ENCODE measurements at places on chromosomes 16 and 17.

- DNase-seq, result no peak
Observed at GRCh38 chr16:80283466-80284392, 257.1 kb upstream of the DYNLRB2 start.

DNA sequence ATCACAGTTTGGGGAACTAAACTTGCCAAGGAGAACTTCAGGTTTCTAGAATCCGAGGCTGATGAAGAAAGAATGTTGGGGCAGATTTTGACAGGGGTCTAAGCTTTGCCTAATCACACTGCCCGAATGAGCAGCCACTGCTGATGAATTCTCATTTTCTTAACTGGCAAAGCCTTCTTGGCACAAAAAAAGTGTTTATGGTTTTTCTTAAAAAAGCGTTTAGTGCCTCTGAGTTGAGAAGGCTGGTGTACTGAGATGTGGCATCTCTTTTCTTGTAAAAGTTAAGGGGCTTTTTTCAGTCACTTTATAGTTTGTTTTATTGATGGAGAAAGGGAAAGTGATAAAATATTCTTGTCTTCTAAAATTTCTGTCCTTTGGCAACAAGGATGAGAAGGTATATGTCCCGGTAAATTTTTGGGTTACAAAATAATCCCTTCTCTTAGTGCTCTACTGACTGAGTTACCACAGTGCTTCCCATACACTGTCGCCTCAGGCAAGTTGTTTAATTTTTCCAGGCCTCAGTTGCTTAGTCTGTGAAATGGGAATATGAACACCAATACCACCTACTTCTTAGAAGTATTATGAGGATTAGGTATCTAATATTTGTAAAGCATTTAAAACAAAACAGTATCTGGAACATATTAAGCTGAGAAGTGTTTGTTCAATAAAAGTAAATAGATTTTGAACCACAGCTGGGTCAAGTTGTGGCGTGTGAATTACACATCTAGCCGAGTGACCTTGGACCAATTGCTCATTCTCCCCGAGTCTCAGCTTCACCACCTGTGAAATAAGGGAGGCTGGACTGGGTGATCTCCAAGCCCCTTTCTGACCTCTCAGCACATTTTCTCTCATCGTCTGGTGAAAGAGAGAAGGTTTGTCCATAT, 320.8 kb downstream of the HAPSTR1 start:
- no peak for DNase-seq

DNA sequence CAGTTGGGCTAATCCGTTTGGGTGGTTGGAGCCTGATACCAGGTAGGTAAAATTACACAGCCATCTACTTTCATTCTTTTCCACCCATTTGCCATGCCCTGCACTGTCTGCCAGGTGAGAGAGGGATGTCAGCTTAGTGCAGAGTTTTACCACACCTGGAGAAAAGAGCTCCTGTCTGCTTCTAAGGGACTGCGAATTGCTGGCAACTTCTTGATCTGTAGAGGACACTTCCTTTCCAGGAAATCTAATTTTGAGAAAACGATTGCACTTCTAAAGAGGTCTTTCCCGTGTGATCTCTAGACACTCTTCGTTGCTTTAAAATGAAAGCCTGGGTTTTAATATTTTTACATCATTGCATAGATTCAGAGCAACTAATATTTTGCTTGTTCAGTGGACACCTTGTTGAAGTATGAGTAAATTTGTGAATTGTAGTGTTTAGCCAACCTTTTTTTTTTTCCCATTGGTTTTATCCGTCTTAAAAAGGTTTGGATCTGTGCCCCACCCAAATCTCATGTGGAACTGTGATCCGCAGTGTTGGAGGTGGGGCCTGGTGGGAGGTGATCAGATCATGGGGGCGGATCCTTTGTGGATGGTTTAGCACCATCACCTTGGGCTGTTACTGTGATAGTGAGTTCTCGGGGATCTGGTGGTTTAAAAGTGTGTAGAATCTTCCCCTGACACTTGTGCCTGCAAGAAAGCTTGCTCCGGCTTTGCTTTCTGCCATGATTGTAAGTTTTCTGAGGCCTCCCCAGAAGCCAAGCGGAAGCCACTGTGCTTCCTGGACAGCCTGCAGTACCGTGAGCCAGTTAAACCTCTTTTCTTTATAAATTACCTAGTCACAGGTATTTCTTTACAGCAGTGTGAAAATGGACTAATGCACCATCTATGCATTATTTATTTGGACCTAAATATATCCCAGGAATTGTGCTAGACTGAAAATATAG, 104.6 kb downstream of the PRKCA start:
- no peak for DNase-seq

DNA sequence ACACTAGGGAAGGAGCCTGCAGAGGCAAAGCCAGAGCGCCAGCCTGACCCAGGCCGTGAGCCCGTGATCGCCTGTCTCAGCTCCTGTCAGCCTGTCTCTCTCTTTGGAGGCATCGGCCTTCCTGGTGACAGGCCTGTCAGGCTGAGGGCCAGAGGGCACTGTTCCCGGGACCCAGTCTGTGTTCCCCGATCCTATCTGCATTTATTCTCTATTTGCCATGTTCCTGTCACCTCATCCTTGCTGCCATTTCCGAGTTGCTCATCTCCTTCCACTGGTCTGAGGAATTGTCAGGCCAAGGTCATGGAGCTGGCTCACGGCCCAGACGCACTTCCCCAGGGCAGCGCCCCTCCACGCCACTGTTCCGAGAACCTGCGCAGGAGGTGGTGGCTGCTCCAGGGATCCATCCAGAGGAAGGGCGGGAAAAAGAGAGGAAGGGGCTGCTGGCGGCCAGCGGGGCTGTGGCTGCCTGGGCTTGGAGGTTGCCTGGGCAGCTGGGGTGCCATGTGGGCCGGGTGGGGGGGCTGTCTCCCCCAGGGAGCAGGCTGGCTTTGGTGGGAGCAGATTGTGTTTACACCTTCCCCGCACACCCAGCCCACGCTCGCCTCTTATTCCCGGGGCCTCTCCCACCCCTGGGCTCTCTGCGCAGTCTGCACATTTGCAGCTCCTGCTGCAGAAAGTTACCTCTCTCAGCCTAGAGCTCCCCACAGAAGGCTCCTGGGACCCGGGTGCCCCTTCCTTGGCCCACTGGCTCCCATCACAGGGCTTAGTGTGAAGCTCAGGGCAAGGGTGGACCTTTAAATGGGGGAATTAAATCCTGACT, 4.9 kb downstream of the PRCD start:
- no peak for DNase-seq

DNA sequence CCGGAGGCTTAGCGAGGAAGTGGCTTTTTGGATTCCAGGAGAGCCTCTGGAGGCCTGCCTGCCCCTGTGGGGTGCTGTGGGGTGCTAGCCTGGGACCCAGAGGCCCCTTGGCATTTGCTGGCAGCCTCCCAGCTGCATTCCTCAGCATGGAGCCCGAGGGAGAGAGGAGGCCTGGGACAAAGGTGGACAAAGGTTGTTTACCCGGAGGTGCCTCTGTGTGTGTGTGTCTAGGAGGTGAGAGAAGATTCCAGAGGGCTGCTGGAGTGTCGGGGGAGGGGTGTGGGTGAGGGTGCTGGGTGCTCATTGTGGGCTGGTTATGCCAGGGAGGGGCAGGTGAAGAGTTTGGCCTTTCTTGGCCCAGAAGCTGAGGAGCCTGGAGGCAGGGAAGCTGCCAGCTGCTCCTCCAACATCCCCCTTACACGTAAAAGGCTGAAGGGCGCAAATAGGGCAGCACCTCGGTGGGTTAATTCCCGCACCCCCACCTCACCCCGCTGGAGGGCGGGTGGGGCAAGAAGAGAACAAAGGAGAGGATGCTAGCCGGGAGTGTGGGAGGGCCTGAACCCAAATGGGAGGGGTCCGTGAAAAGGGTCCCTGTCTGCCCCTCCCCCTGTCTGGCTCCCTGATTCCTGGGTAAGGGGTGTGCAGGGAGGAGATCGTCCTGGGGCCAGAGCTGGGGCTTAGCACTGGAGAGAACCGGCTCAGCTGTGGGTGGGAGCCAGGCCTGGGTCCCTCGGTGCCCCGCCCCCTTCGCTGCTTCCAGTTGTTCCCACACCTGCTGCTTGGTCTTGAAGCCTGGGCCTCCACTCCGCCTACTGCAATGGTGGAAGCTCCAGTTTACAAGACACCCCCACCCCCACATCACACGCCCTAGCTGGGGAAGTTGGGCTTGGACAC, 9.9 kb downstream of the HEXIM2 start:
- DNase-seq, result no peak

- DNase-seq, result no peak
Observed at GRCh38 chr17:79023180-79023705, 726 bp upstream of the C1QTNF1 start.

DNA sequence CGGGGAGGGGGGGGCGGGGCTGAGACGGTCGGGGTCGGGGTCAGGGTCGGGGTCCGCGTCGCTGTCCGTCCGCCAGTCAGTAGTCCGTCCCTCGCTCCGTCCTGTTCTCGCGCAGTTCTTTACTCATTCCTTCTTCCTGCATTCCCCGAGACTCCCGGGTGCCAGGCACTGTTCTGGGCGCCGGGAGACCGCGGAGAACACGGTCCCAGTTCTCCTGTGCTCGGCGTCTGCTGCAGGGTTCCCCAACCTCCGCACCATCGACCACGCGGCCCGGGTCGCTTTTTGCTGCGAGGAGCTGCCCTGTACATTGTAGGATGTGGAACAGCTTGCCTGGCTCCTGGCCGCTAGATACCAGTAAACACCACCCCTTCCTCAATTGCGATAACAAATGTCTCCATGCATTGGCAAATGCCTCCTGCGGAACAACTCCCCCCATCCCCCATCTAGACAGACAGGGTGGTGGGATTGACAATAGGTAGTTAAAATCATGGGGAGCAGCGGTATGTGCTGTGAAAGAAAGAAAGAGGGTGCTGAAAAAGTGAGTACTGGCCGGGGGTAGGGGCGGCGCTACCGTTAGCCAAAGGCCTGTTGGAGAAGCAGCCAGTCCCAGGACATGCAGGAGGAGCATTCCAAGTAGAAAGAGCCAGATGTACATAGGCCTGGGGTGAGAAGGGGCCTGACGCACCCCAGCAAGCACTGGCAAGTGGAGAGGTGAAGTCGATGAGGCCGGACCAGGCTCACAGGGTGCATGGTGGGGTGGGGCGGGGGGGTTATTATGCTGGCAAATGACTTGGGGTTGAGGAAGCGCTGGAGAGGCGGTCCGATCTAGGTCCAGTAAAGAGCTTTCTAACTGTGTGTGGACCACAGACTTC, 631 bp downstream of the TRAF7 start:
- DNase-seq, result no peak

GRCh38 chr16:85530370-85530739, 82.8 kb upstream of the GSE1 start:
- DNase-seq, result no peak

DNA sequence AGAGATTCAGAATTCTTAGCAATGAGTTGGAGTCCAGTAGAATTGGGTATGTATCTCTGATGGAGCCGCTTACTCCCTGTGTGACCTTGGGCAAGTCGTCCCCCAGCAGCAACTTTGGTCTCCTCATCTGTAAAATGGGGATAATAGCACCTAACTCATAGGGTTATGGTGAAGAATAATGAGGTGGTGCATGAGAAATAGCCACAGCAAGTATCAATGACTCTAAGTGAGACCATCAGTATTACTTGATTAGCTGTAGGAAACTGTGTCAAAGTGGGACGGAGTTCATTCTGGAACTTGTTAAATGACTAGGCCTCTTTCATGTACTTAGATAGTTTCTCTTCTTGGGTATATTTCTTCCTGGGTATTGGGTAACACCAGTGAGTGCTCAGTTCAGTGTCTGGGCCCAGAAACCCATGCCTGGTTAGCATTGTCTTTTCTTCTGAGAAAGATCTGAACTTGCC, 6.4 kb downstream of the PRKCB start:
- DNase-seq, result peak; percentile 65

DNA sequence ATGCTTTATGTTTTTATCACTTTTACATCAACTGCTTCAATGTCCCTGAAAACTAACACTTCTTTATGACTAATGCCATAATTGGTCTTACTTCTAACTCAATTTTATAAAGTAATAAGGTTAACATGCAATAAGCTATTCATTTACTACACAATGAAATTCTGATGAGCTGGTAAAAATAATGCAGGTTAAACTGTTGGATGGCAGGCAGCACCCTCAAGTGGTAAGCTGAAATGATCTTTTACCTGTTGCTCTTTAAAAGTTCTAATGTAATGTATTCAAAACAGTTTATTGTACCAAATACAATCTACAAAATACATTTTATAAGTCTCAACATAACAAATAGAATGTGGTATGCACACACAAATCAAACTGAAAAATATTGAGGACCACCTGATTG, 1280.3 kb downstream of the CDH8 start:
- DNase-seq, result no peak

DNA sequence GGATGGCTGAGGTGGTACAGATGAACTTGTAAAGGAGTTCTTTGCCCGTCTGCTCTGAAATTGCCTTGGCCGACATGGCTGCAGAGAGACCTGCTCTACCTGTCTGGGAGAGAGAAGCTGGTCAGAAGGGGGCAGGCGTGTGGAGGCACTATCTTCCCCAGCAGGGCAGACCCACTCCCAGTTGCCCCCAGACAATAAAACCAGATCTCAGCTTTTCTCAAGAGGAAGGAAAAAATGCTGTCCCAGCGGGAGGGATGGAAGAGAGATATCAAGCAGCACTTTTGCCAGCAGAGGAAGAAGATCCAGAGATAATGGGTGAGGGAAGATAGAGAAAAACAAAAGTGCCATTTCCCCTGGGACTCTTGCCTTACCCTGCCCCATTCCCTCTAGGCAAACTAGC, 5.0 kb downstream of the ACLY start:
- DNase-seq, result no peak

- DNase-seq, result no peak
Observed at GRCh38 chr17:17722906-17723353, 41.7 kb downstream of the RAI1 start.

GRCh38 chr16:84751241-84751640, 51.4 kb downstream of the USP10 start:
- DNase-seq, result no peak

- DNase-seq, result no peak
Observed at GRCh38 chr16:67108931-67109406, 772 bp upstream of the PHAF1 start.

- DNase-seq, result peak; percentile 79
Observed at GRCh38 chr17:17440010-17440843, 36.6 kb upstream of the MED9 start.

DNA sequence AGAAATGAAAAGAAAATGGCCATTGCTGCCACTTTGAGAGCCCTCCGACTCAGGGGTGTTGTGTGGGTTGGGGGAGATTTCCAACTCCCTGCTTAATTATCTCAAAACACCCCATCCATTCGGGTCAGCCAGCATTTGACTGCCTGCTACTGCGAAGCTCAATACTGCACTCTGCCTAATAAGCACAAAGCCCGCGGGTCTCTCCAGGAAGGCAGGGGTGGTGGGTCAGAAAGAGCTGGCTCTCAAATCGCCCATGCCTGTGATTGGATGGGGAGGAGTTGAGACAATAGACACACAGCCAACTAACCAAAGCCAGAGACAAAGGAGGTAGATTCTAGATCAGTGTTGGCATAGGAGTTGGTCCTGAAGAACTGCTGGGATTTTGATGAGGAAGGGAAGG, 2.3 kb upstream of the XAF1 start:
- no peak for DNase-seq

DNA sequence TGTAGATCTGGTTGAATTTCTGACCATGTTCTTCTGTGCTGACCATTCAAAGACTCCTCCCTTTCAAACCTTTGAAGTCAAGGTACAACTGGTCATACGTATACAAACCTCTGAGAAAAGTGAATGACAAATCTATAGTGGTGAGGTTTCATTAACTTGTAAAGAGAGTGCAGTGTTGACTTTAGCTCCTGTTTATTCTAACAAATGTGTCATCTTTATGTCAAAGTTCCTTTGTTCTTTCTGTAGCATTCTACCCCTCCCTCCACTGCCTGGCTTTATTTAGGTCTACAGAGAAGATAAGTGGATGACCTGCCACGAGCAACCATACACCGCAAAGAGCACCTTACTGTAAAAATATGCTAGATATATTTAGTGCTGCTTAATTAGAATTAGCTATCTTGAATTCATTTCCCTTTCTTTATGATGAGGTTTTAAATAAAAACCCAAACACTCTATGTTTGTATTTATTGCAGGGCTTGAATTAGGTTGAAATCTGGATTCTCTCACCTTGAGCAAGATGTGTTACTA, 520.0 kb upstream of the CDH11 start:
- no peak for DNase-seq
